ENCODE measurements at places on chromosomes 7 and 10. TPM values are rescaled to one million over a fixed set of nuclear protein-coding genes. Genes with fewer than 3 reads are reported as not detected.

DNA sequence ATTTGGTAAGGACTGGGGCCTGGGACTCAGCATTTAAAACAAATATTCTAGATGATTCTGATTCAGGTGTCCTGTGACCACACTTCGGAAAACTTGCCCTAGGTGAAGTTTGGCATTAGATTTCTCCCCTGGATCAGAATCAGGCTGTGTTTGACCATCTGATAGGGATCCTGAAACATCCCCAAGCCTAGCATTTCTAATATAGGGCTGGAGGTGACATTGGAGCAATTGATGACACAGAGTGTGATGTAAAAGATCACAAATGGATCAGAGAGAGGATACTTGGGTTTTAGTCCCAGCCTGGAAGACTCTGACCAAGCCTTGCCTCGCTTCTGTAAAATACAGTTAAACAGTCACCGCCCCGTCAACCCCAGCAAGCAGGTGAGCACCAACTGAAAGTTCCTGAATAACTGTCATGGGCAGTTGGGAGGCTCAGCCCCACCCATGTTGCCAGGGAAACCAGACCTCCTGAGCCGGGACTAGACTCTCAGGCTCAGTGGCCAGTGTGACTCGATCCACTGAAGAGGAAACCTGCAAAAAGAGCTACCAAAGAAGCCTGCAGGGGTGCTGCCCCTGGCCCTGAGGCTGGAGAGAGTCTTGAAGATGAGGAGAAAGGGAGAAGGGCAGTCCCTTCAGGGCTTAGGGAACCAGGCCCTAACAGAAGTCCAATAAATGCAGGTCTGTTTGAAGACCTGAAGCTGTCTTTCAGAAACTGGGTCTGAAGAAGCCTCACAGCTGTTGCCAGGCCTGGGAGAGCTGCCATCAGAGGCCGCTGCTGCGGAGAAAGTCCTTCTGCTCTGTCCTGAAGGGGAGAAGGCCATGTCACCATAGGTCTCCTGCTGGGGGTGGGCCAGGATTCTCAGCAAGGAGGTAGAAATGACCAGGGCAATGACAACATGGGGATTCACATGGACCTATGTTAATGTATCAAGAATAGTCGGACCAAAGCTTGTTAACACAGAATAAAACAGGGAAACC lies 126.1 kb upstream of the KCNMA1 start:
- DNase-seq, result no peak

The GSTO2 gene
- polyA plus RNA-seq, result 27.7 TPM

DNA sequence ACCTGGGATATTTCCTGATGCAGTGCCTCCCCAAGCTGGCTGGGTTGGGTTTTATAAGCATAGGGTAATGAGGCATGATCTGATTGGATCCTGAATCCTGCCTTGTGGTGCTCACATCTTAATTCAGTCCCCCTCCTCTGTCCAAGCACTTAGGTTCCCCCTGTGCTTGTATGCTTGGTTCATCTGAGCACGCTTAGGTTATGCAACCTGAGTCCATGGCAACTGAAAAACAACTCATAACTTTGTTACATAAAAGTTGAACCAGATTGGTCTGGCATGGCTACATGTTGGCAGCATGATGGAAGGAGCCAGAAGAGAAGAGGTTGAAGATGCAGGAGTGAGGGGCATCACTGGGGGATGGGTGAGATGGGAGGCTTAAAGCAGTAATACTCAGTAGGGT lies 57.3 kb upstream of the OSBPL3 start:
- DNase-seq, result no peak

DNA sequence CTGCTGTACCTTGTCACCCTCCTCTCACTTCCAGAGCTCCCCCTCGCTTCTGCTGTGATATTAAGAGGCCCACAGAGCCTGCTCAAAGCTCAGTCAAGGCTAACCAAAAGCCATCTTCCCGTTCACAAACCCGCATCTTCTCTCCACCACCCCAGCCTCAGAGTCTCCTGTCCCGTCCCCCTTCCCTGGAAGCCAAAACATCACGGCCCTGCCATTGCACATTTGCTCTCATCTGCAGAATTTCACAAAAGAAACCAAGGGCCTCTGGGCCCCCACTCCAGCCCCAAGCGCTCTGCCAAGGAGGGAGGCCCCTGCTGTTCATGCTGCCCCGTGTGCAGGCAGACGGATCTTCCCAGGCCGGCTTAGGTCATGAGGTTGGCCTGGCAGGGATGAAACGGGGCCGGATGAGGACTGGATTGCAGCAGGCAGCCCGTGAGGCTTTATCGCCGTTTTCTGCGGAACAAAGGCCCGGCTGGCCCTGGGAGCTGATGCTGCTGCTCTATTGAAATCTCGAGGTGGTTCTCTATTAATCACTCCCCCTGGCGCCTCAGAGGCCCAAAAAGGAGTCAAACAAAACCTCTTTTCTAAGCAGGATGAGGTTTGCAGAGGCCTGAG lies 31.6 kb upstream of the FOXK1 start:
- DNase-seq, result no peak

- no peak for DNase-seq
Measured at GRCh38 chr7:55158541-55159382, 139.9 kb downstream of the EGFR start.

DNA sequence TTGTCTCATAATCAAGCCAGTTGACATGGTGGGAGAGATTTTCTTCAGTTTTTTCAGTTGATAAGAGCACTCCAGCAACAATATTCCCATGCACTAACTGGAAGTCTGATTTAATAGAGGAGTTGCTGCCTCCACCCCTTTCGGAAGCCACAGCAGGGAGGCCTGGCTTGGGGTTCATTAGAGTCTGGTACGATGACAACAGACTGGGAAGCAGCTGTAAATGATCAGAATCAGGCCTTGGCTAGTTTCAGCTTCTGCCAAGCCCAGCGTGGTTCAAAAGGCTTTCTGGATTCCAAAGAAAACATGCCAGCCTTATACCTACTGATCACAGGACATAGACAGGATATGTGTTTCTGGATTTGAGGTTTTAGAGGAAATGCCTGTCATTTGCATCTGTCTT lies 274.0 kb downstream of the CSTF2T start:
- DNase-seq, result peak; percentile 2

- DNase-seq, result no peak
Measured at GRCh38 chr7:128391805-128392204, 18.0 kb downstream of the IMPDH1 start.

DNA sequence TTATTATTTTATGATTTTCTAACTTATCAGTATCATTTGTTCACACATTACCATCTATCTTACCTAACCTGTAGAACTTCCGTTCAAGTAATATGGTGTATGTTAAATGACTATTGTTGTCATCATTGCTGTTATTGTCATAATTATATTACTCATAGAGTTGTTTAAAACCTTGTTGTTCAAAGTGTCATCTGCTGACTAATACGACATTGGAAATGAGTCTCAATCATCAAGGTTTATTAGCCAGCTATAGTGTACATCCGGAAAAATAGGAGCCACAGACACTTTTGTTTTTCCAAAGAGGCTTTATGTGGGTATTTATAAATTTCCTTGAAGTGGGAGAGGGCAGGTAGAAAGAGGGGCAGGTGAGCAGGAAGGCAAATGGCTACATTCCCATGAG lies 386.9 kb upstream of the LRRTM3 start:
- DNase-seq, result no peak

DNA sequence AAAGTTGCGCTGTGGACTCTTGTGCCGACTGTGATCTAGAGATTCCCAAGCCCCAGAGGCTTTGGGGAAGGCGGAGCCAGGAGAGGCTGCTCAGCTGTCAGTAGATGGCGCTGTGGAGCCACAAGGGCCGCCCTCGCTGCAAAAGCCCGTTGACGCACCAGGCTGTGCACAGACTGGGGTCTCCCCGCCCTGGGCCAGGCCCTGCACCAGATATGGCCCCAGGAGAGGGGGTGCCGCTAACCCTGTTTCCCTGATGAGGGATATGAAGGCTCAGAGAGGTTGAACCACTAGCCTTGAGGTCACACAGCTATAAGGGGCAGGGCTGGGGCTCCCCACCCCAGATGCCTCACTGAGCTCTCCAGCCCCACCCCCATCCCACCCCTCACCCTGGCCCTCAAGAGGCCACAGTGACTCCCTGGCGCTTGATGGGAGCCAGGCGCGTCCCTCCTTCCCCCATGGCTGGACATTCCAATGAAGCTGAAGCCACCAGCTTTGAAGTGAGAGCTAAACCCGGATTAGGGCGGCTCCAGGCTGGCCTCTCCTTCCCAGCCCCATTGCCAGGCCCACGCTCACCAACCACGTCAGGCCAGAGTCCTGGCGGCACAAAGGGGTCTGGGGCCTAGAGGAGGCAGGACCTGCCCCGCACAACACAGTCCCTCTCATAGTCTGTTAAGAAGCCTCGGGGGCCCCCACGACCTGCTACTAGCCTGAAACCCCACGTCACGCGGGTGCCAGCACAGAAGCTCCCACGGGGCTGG lies 26.4 kb downstream of the MYL10 start:
- DNase-seq, result peak; percentile 67

DNA sequence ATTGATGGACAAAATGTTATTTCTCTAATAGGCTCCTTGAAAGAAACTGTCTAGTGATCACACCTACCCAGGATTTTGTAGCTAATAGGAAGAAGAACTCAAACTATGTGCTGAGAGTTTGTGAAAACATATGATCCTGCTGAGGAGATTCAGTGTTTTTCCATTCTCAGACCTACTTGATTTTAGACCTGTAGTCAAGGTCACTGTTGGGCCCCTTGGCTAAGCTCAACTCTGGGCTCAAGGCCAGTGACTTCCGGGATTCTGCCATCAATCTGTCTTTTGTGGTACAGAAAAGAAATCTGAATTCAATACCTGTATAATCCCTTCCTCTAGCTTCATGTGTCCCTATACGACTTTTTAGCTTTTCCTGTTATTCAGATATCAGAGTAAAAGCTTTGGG lies 79.7 kb upstream of the FERD3L start:
- no peak for DNase-seq

The KCP gene
- 32.4 TPM for polyA plus RNA-seq

DNA sequence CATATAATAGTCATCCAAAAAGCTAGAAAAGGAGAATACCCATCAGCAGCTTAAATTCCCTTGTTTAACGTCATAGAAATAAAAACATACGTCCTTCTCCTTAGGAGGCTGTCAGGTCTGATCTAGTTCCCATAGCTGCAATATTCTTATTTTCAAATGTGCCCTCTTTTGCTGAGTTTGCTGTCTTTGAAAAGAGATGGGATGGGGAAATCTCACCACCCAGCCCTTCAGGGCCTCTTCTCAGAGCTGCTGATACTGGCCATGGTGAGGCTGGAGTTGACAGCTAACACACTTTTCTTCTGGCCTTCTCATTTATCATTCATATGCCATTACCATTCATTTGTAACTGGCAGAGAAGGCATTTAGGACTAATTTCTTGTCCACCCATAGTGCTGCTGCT lies 5.1 kb upstream of the PCGF5 start:
- no peak for DNase-seq

- no peak for DNase-seq
Measured at GRCh38 chr7:157925383-157925875, 588.6 kb downstream of the DNAJB6 start.

All from renal cortex interstitium (tissue), 15 donors.